ENCODE measurements at places on chromosomes 2 and 18.
A peak's percentile ranks its signal among the peaks of the same experiment; 100 is the strongest.

GRCh38 chr2:119267604-119268003 is 44.0 kb downstream of the STEAP3 start:
- DNase-seq, result peak; percentile 18

- DNase-seq, result no peak
Observed at GRCh38 chr2:82233806-82234205, 1929.3 kb upstream of the LRRTM1 start.

GRCh38 chr2:150478200-150478974 is 9.1 kb downstream of the RND3 start:
- DNase-seq, result no peak

GRCh38 chr2:173649527-173650219 is 295.0 kb downstream of the CDCA7 start:
- DNase-seq, result no peak

- no peak for DNase-seq
Observed at GRCh38 chr18:8424917-8425725, 184.1 kb upstream of the RAB12 start.

- DNase-seq, result no peak
Observed at GRCh38 chr2:11406958-11407381, 59.0 kb downstream of the E2F6 start.

- DNase-seq, result no peak
Observed at GRCh38 chr2:179440642-179441251, 176.1 kb upstream of the SESTD1 start.

DNA sequence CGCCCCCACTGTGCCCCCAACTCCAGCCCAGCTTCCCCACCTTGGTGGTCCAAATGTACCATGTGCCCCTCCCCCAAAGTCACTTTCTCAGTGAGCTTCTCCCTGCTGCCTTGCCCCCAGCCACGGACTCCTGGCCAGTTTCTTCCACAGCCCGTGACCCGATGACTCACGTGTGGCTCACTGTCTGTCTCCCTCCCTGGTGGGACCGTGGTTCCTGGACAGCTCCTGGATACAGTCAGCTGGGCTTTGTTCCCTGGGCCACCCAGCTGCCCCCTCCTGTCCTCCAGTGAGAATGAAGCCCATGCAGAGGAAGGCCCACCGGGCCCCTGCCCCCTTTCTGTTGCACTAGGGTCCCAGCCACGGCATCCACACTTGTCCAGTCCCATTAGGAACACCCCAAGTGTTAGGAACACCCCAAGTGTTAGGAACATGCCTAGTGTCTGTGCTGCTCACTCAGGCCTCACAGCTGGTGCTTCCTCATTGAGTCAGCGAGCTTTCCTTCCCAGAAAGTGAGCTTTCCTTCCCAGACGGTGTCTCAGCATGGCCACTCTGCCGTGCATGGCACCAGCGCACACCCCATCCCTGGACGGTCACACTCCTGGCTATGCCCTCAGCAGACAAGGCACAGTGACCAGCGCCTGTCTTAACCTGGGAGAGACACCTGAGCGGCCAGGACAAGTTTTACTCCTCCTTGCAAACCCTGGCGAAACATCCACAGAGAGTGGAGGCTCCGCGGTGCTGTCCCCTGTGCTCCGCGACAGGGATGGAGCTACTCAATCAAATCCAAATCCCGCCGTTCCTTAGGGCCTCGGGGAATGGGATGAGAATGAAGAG is 44.8 kb upstream of the CTDP1 start:
- DNase-seq, result peak; percentile 17

DNA sequence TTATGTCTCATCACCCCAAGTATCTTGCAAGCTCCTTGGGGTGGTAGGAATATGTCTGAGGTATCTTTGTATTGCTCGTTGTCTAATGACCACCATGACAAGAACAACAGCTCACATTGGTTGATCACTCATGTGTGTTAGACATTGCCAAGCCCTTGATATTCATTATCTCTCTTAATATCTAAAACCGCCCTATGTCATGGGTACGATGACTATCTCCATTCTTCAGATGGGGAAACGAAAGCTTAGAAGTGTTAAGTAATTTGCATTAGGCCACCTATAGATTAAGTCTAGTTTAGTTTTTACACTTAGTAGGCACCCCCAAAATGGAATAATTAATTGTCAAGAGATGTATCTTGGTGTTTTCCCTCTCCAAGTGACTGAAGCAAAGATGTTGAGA is 57.0 kb downstream of the ICOS start:
- DNase-seq, result no peak

GRCh38 chr2:48774251-48774650 is 18.7 kb upstream of the LHCGR start:
- DNase-seq, result no peak

DNA sequence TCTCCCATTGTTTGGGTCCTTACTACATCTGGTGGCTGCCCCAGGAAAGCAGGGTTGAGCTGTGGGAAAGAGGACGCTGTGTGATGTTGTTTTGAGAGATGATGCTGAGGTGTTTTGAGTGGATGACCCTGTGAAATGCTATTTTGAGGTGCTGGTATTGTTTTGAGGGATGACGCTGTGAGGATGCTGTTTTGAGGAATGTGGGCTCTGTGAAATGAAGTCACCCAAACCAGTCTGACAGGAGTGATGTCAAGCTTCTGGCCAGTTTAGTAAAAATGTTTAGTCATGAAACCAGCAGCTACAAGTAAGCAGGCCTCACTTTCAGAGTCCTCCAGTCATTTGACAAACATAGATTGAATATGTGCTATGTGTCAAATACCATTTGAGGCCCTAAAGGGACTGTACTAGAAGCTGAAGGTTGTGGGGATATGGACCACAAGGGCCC is 16.1 kb upstream of the PUM2 start:
- no peak for DNase-seq

DNA sequence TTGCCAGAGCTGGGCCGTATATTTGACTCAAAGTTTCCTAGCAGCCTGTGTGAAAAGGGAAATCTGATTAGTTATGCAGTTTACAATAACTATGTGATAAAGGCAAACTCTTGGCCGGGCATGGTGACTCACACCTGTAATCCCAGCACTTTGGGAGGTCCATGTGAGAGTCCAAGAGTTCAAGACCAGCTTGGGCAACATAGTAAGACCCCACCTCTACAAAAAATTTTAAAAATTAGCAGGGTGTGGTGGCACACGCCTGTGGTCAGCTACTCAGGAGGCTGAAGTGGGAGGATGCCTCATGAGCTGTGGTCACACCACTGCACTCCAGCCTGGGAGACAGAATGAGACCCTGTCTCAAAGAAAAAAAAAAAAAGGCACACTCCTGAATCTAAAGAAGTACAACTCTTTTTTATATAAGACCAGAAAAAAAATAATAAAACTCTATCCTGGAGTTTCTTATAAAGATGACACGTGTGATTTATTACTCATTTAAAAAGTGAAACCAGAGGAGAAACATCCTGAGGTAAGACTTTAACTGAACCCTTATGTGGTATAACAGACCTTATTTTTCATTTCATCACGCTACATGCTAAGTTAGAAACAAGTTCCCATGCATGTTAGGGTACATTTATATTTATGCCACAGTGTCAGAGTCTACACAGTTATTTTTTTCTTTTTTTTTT is 32.6 kb upstream of the KCMF1 start:
- DNase-seq, result no peak
